ENCODE measurements at places on chromosomes 16 and 17.

- DNase-seq, result no peak
Measured at GRCh38 chr17:4742133-4742532, 2.4 kb upstream of the CXCL16 start.

DNA sequence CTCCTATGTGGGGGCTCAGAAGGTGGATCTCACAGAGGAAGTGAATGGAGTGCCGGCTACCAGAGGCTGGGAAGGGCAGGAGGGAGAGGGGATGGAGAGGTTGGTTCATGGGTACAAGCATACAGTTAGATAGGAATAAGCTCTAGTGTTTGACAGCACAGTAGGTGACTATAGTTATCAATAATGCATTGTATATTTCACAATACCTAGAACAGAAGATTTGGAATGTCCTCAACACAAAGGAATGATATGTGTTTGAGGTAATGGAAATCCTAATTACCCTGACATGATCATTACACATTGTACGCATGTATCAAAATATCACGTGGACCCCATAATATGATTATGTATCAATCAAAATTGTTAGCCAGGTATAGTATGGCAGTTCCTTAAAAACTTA, 38.9 kb upstream of the MED9 start:
- no peak for DNase-seq

GRCh38 chr17:78409191-78409928, 30.9 kb downstream of the PGS1 start:
- DNase-seq, result no peak

- no peak for DNase-seq
Measured at GRCh38 chr16:72859581-72859980, 188.3 kb downstream of the ZFHX3 start.

DNA sequence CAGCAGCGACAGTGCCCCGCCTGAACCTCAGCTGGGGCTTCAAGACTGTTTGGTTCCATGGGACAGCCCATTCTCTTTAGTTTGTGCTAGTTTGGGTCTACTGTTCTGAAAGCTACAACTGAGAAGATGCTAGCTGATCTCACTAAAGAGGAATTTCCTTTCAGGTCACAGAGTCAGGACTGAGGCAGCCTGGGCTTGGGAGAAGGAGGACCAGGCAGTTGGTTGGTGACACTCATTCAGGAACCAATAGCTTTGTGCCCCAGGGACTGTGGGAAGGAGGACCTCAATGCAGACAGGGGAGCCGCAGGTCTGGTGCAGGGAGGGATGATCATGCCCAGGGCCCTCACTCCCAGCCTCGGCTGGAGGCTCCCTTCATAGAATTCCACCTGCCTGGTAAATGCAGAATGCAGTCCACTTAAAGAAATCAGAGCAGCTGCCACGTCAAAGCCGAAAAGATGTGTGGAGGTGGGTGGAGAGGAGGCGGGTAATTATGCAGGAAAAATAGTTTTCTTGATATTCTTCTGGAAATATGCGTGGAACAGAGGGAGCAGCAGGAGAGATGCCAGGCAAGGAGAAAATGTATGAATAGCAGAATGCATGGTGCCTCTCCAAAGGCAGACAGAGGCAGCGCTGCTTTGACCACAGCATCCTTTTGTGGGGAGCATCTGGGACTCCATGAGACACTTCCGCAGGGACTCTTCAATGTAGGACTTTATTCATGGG, 32.6 kb upstream of the ZFP90 start:
- DNase-seq, result no peak

- no peak for DNase-seq
Measured at GRCh38 chr17:40910441-40910841, 25.4 kb upstream of the KRT20 start.

GRCh38 chr16:68750193-68750695, 13.2 kb downstream of the CDH1 start:
- DNase-seq, result no peak

- peak; percentile 96 for DNase-seq
Measured at GRCh38 chr17:40559954-40560591, 5.2 kb downstream of the CCR7 start.

DNA sequence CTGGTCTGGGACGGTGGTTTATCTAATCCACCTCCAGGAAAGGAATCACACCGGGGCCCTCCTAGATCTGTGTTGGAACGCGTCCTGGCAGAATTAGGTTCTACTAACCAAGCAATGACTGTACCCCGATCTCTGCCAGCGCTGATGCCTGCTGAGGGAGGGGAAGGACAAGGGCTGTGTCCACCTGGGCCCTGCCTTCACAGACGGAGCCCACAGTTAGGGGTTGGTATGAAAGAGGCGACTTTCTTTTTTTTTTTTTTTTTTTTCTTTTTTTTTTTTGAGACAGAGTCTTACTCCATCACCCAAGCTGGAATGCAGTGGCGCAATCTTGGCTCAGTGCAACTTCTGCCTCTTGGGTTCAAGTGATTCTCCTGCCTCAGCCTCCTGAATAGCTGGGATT, 9.9 kb upstream of the KRT19 start:
- no peak for DNase-seq

DNA sequence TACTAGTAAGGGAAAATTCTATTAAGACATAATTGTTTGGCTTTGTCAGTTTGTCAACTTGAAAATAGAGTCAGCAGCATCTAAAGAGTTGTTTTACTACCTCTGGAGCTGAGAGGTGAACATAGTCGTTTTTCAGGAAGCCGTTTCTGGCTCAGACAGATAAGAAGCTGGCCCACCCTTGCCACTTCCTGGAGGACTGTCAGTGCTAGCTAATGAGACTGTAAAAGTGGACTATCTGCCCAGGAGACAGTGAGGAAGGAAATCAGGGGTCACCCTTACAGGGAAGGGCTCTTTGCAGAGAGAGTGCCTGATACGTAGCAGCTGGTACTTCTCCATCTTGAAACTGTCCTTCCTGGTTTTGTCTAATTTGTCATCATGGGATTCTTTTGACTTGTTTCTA, 328.7 kb downstream of the WWOX start:
- no peak for DNase-seq

DNA sequence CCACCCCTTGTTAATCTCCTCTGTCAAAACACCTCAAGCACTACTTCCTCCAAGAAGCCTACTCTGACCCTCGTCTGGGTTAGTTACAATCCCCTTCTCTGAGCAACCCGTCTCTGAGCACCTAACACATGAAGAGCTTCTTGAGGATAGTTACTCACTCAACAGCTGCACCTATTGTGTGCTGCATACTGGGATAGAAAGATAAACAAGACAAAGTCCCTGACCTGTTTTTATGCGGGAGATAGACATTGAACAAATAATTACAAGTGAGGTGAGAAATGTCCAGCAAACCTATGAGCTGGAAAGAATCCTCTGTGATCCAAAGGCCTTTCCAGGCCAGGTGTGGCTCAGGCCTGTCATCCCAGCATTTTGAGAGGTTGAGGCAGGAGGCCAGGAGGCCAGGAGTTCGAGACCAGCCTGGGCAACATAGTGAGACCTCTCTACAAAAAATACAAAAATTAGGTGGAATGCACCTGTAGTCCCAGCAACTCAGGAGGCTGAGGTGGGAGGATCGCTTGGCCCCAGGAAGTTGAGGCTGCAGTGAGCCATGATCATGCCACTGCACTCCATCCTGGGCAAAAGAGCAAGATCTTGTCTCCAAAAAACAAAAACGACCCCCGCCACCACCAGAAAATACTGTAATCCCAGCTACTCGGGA, 5.5 kb upstream of the ZNF771 start:
- DNase-seq, result no peak

DNA sequence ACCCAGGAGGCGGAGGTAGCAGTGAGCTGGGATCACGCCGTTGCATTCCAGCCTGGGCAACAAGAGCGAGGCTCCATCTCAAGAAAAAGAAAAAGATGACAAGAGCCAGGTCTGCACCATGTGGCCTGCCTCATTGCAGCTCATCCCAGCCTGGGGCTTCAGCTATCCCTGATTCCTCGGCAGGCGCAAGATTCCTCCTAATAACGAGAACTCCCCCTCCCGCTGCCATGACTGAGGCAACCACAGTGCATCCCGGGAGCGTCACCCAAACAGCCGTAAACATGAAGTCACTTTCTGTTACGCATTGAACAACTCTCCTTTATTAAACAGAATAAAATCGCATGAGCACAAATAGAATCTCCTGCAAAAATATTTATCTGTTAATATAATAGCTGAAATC, 120.6 kb downstream of the MGAT5B start:
- DNase-seq, result no peak

DNA sequence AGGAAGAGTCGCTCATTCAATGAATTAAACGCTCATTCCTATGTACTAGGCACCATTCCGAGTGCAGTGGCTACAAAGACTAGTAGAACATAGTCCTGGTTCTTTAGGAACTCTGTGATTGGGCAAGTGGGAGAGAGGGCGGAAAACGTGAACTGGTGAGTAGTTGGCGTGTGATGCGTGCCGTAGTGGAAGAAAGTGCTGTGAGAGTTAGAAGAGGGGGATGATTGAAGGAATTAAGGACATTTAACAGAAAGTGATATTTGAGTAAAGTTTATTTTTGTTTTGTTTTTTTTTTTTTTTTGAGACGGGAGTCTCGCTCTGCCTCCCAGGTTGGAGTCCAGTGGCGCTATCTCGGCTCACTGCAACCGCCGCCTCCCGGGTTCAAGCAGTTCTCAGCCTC, 7.9 kb upstream of the SLFN14 start:
- DNase-seq, result no peak

GRCh38 chr16:85561248-85562092, 51.7 kb upstream of the GSE1 start:
- DNase-seq, result no peak

GRCh38 chr17:77490361-77491183, 349.8 kb downstream of the SEC14L1 start:
- DNase-seq, result peak; percentile 70

DNA sequence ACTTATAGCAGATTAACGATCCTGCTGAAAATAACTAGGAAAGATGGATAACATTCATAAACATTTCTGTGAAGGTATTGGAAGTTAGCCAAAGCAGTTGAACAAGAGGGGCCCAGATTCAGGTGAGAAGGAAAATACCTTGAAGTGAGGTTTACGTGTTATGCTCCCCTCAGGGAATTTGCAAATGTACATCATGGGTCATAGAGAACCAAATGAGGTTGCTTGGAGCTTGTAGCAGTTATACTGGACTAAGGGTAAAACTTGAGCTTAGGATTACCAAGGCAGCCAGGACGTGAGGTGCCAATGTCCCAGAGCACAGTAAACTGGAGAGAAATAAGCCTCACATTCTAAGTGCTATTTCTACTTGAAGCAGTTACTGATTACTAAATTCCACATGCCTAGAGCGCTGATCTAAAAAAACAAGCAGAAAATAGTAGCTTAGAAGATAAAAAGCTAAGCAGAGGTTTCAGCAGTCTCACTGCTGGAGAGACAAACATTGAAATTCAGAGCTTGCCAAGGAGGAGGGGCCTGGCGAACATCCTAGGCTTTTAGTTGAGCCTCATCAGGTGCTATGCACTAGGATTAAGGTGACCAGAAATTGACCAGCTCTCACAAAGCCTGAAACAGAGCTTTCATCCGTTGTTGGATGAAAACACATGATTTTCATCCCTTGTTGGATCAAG, 136.7 kb upstream of the FAM20A start:
- DNase-seq, result no peak

- DNase-seq, result no peak
Measured at GRCh38 chr16:77581706-77582105, 140.6 kb upstream of the NUDT7 start.

GRCh38 chr17:2962236-2962635, 101.2 kb downstream of the OR1D5 start:
- DNase-seq, result no peak

- no peak for DNase-seq
Measured at GRCh38 chr16:2238838-2239675, 2.8 kb downstream of the DNASE1L2 start.

DNA sequence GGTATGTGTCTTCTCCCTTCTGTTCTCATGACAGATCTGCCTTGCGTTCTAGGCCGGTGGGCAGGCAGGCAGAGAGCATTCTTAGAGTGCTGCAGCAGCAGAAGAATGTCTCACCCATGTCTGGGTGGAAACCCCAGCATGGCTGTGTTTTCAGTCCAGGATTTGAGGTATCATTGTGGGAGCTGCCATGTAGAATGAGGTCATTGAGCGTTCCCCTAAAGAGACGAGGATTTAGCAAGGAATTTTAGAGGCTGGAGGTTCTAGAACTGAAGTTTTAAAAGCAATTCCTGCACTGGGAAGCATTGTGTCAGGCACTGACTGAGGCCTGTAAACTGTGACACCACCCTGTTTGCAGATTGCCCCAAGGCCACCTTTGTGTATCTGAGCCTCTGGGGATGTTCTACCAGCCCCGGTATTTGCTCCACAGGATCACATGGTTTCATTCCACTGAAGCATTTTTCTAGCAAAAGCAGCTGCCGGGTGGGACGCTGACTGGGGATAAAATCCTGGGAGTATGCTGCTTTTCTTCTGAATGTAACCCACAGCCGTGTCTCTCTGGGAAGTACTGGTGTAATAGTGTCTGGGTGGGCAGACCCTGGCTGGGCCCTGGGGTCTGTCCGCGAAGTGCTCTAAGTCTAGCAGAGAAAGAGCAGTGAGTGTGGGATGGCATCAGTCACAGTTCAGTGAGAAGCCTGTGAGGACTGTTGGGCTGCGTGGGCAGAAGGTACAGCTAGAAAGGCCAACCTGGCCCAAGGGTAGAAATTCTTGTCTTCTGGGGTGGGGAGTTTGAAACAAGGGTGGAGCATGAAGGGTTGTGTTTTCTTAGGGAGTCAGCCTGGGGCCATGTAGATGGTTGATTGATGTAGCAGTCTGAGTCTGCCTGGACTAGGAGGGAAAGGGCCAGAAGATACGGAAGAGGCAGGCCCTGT, 30.2 kb downstream of the PLCD3 start:
- no peak for DNase-seq

DNA sequence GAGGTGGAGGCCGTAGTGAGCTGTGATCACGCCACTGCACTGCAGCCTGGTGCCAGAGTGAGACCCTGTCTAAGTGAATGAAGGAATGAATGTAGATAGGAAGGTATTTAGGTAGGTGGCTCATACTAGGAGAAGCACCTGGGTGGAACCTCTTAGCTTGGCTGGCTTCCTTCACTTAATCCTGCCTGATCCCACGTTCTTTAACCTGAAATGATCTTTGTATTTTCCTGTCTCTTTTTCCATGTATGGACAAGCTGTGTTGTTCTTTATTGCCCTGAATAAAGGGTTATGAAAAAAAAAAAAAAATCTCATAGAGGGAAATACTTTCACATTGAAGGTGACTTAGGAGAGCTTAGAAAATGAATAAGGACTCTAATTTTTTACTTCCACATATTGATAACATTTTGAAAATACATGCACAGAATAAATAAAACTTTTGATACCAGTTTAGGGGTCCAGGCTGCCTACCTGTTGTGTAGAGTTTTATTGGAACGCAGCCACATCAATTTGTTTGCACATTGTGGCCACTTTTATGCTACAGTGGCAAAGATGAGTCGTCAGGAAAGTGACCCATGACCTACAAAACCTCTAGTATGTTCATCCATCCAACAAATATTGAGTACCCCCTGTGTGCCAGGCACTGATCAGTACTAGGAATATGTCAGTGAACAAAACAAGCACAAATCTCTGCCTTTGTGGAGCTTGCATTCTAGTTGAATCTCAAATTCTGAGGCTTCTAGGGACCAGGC, 44.6 kb downstream of the VPS35L start:
- no peak for DNase-seq

- no peak for DNase-seq
Measured at GRCh38 chr17:20315821-20316220, 151.5 kb downstream of the LGALS9B start.

DNA sequence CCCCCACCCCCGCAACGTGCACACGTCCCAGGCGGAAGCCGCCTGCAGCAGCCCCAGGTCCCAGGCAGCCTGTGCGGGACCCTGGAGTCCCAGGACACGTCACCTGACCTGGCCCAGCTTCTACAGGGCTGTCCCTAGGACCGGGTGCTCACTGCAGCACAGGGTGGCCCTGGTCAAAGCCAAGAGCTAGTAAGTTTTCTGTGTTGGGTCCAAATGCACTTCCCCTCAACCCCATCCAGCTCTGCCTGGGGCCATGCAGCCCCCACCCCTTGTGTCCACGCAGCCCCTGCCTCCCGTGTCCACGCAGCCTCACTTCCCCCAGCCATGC, 22.1 kb upstream of the PVALEF start:
- DNase-seq, result no peak

Measured in sigmoid colon (tissue), 7 donors.